Stimulated activated CD4-positive, alpha-beta T cell treated with anti-CD3 and anti-CD28 coated beads, Interleukin-4, amount 100 ng/mL, for 48 hours (primary cell): ENCODE measurements at places on chromosomes 11 and 22.

DNA sequence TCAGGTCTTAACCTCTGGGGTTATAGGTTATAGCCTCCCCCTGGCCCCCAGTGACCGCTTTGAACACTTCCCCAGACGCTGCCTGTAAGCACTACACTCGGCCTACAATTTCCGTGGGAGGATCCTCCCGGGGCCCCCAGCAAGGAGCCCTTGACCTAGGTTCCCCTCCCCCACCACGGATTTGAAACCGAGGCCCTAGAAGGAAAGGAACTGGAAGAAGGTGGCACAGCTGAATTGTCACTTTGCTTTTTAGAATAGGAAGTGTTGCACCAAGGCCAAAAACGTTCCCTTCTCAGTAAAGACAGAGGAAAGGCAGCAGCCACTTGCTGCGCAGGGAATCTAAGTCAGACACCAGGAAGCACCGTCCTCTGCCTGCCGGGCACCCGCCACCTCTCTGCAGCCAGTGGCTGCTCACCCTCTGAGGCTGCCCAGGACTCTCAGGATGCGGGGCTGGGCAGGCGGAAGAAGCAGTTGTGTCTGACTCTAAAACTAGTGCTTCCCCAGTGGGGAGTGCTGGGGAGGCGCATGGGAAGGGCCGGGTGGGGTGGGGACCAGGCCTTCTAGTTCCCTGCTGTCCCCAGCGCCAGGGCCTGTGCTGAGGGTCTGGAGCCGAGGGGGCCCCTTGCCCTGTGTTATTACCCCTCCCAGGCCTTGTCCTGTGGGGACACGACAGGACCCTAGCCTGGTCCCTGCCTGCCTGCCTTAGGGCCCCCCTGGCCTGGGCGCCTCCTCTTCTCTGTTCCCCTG lies 7.9 kb upstream of the FLRT1 start:
- no peak for DNase-seq

DNA sequence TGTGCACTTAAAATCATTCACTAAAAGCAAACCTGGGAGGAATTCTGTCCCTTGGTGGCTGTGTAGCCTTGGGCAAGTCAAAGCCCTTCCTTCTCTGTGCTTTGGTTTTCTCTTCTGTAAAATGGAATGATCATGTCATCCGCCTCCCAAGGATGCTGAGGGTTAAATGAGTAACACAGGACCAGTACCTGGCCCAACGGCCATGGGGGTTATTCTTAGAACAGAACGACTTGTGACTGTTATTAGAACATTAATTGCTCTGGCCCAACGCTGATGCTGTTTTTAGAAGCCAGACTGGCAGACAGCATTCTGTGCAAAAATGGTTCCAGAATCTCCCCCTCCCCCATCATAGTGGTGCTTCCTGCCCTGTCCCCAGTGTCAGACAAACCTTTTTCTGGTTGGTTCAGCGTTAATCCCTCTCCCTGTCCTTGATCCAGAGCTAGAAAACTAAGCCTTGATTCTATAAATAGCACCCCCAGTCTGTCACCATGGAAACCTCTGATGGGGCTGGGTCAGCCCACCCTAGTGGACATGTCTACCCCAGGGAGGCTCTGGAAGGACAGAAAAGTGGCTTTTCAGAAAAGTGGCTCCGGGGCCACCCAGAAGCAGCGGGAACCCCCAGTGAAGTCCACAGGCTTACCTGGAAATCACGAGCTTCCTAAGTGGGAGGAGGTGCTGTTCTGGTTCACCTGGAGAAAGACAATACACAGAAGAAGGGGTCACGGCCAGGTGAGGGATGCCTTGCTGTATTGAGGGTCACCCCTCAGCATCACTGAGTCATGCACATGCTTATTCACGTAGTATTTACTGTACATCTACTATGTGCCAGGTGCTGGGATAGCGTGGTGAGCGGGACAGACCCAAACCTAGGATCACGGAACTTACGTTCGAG lies 15.5 kb upstream of the TFIP11 start:
- DNase-seq, result no peak

- no peak for DNase-seq
These were observed 971.9 kb downstream of the BRD1 start for GRCh38 chr22:48855593-48856307.

DNA sequence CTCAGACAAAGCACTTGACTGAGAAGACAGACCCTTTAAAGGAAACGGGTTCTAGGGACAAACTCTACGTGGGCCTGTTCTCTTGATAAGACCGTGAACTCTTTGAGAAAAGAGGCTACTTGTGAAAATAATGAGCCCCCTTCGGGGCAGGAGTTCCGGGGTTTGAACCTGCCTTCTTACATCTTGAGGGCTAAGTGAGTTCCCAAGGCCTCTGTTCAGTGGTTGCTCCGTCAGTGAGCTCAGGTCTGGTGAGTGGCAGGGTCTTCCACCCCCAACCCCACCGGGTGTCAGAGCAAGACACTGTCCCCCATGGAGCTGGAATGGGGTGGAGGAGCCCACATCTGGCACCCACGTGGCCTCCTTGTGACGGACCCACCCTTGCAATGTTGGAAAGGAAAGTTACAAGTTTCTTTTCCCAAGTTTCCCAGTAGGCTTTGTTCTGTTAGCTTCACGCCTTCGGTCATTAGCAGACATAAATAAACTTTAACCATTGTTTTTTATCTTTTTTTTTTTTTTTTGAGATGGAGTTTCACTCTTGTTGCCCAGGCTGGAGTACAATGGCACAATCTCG lies 6.3 kb upstream of the SAMM50 start:
- no peak for DNase-seq

DNA sequence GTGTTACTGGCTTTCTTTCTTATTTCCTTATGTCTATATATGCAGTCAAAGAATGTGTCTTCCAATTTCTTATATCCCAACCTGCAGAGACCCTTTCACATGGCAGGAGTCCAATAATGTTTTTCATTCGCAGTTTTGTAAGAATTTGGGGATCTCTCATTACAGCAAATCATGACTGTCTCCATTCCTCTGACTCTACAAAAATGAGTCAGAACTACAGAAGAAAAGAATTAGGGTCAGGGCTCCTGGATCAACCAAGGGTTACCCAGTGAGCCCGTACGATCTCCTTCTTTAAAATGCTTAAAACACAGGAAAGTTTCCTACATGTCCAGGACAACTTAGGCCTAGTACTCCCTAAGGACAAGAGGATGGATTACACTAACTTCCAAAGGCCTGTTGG lies 42.2 kb downstream of the RPUSD4 start:
- no peak for DNase-seq

DNA sequence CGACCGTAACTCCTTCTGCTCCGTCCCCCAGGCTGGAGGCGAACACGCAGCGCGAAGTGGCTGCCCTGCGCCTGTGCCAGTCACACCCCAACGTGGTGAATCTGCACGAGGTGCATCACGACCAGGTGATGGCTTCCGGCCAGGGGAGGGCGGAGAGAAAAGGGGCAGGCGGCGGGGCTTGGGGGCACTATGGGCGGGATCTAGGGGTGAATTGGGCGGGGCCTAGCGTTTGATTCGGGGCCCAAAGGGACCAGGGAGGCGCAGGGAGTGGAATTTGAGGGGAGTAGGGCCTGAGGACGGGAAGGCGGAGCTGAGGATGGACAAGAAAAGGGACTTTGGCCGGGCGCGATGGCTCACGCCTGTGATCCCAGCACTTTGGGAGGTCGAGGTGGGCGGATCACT lies 9.7 kb downstream of the RPS6KA4 start:
- DNase-seq, result no peak

DNA sequence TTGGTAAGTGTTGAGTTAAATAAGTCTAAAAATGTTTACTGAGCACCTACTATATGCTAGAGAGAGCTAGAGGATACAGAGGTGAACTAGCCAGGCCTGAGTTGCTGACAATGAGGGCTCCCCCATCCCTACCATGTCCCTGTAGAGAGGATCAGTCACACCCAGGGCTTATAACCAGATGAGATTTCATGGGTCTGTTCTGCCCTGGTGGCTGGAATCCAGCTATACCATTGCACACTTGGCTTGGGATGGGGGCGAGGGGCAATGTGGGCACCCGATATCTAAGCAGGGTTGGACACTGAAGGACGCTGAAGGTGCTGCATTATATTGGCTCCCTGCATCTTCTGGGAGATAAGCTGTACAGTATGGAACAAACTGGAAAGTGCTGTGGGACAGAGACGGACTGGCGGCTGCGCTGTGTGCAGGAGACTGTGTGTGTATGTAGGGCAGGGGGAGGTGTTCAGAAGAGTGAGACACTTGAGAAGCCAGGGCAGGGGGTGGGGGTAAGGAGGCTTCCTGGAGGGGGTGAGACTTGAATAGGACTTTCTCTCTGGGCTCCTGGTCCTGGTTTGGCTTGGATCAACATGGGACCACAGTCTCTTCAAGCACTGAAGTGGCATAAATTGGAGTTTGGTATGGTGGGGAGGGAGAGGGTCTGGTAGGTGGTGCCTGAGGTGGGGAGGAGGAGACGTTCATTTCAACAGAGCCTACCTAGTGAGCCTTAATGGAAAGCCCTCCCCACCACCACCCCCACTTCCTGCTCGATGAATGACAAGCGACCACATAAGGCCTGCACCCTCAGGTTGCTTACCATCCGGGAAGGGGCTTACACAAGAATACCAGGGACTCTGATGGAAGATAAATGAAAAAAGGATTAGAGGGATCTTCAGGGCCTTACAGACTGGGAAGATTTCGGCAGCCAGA lies 1.8 kb downstream of the CD82 start:
- no peak for DNase-seq

GRCh38 chr11:123268156-123268555 lies 73.1 kb upstream of the CLMP start:
- no peak for DNase-seq

- DNase-seq, result no peak
These were observed 360.2 kb downstream of the KCNA4 start for GRCh38 chr11:29656597-29656996.

GRCh38 chr11:76791861-76792260 lies 8.7 kb downstream of the TSKU start:
- no peak for DNase-seq

DNA sequence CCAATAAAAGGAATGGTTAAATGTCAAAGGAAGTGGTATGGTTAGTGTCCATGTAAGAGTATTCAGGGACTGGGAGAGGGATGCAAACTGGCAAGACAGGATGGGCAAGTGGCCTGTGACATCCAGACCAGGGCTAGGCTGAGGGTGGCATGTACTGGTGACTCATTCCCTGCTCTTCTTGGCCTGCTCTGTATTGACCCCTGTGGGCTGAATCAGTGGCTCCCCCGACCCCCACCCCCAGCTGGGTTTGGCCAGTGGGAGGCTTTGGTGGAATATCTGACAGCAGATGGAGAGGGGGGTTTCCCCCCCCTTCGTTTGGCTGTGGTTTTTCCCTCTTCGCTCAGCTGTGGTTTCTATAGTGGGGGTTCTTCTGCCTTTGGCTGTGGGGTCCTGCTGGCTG lies 87.7 kb downstream of the CSNK2A3 start:
- no peak for DNase-seq

- no peak for DNase-seq
These were observed 121.3 kb downstream of the APOL5 start for GRCh38 chr22:35838855-35839576.

- no peak for DNase-seq
These were observed 667 bp downstream of the ACCS start for GRCh38 chr11:44066732-44067141.

DNA sequence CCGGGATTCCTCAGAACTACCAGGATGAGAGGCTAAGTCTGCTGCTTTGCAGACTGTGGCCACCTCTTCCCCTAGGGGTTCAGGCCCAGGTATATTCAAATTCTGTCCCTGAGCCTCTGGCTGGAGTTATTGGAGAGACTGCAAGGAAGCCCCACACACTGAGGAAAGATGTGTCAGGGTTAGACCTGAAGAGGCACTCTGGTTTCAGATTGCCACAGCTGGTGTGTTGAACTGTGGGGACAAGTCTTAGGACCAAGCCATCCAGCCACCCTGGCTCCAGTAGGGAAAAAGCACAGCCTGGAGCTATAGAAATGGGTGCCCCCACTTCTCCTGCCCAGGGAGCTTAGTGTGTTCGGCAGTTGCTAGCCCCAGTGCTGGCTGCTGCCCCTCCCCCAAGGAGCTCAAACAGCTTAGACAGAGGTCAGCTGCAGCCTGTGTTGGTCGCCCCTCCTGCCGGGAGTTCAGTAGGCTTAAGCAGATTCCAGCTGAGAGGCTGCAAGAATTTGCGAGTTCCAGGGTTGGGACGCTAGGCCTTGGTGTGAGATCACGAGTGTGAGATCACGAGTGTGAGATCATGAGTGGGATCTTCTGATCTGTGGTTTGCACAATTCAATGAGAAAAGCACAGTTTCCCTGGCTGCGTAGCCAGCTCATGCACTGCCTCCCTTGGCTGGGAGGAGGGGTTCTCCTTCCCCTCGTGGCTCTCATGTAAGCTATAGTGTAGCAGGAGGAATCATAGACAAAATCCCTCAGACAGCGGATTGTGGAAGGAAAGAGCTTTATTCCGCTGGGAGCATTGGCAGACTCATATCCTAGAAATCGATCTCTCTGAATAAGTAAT lies 552.1 kb upstream of the CHORDC1 start:
- no peak for DNase-seq

- DNase-seq, result no peak
These were observed 23.8 kb downstream of the DIXDC1 start for GRCh38 chr11:111960916-111961315.
